ENCODE measurements at places on chromosomes 6 and 20. TPM values are rescaled to one million over a fixed set of nuclear protein-coding genes. Genes with fewer than 3 reads are reported as not detected.

- no peak overlapping the region for H3K27ac ChIP-seq
- DNase-seq: no peak
- H3K27me3 ChIP-seq: no peaks in the 10 kb centered on the region
- H3K4me3 ChIP-seq: no peak overlapping the region
These were observed 55.6 kb upstream of the BEND6 start for GRCh38 chr6:56899311-56899710.

GRCh38 chr20:36119537-36119936 lies 35.0 kb upstream of the EPB41L1 start:
- no peak overlapping the region for H3K4me3 ChIP-seq
- no peaks in the 10 kb centered on the region for H3K36me3 ChIP-seq
- H3K27ac ChIP-seq: no peak overlapping the region
- H3K4me1 ChIP-seq: no peaks in the 10 kb centered on the region
- no peak for DNase-seq
- no peaks in the 10 kb centered on the region for H3K27me3 ChIP-seq

- no peak for DNase-seq
- H3K27me3 ChIP-seq: no peaks in the 10 kb centered on the region
These were observed 243.1 kb downstream of the ALDH8A1 start for GRCh38 chr6:134706806-134707205.

GRCh38 chr6:131789219-131789618 lies 18.6 kb upstream of the ENPP1 start:
- H3K4me3 ChIP-seq: no peak overlapping the region
- H3K27me3 ChIP-seq: no peaks in the 10 kb centered on the region
- no peak for DNase-seq
- peaks cover 2% of the 10 kb centered on the region for H3K4me1 ChIP-seq
- no peak overlapping the region for H3K27ac ChIP-seq
- no peaks in the 10 kb centered on the region for H3K36me3 ChIP-seq

GRCh38 chr6:1310628-1311399 lies 1.1 kb upstream of the FOXQ1 start:
- H3K4me3 ChIP-seq: peak overlapping the region; percentile 9
- no peak for DNase-seq
- no peaks in the 10 kb centered on the region for H3K36me3 ChIP-seq
- H3K27ac ChIP-seq: no peak overlapping the region
- H3K27me3 ChIP-seq: no peaks in the 10 kb centered on the region

DNA sequence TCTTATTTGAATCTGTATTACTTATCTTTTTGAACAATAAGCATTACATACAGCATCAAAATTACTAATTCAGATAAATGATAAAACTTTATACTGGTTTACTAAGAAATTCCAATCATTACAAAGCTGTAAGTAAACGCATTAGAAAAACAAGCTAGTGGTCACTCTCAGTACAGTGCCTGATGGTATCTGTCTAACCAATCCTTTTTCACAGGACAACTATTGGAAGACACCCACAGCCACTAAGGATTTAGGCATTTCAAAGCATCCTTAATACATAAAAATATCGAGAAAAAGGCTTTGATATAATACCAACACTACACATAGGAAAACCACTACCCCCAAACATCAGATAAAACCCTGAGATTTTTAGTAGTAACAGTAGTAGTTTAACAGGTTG lies 2.6 kb downstream of the CD164 start:
- H3K27ac ChIP-seq: no peak overlapping the region
- H3K36me3 ChIP-seq: no peaks in the 10 kb centered on the region
- peaks cover 2% of the 10 kb centered on the region for H3K4me1 ChIP-seq
- no peak for DNase-seq
- no peaks in the 10 kb centered on the region for H3K27me3 ChIP-seq
- no peak overlapping the region for H3K4me3 ChIP-seq

DNA sequence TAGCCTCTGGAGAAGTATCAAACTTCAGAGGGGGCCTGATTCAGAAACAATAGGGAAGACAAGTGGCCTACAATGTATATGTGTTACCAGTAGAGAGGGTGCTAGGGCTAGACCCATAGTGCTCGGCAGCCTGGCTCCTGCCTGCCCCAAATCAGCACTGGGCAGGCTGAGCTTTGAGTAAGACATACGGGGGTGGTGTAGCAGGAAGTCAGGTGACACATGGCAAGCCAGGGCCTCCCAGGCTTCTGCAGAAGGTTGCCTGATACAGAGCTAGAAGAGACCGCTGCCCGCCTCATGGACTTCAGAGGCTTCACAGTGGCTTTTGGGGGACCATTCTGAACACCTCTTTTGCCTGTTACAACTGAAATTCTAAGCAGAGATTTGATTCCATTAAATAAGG lies 43.4 kb downstream of the RALY start:
- no peaks in the 10 kb centered on the region for H3K36me3 ChIP-seq
- H3K27me3 ChIP-seq: no peaks in the 10 kb centered on the region
- H3K4me1 ChIP-seq: peaks cover 24% of the 10 kb centered on the region
- DNase-seq: peak; percentile 24
- peak overlapping the region; percentile 17 for H3K27ac ChIP-seq

DNA sequence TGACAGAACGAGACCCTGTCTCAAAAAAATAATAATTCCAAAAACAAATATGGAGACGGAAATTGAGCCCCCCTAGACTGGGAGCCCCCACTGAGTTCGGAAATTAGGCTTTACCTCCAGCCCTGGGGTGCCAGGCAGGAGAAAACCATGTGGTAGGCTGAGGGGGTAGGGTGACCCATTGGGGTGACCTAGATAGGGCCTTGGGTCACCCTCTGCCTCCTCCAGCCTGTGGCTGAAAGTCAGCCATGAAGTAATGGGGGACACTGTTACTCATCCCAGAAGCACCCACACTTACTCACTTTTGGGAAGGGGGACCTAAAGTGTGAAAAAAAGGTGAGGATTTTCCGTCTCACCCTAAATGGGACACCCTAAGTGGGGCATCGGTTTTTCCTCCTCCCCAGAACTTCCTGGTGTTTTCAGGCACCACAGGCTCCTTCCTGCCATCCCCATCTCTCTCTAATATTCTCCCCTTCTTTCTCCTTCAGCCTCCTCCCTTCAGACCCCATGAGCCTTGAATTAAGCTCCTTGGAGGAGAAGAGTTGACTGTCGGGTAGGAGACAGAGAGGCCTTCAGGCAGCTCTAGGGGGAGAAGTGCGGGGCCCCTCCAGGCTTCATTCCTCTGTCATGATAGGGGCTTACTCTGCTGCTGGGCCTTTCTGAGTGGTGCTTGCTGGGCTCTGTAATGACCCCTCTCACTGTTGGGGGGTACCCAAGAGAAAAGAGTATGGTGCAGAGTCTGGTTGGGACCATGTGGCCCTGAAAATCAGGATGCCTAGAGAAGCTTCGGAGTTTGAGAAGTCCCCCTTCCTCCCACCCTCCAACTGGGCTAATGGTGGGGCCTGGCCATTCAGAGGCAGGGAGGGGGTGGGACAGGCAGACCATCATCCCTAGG lies 2.4 kb downstream of the LTB start:
- peaks cover 5% of the 10 kb centered on the region for H3K4me1 ChIP-seq
- DNase-seq: no peak
- H3K27me3 ChIP-seq: no peaks in the 10 kb centered on the region
- no peaks in the 10 kb centered on the region for H3K36me3 ChIP-seq
- no peak overlapping the region for H3K27ac ChIP-seq
- H3K4me3 ChIP-seq: no peak overlapping the region

- no peaks in the 10 kb centered on the region for H3K36me3 ChIP-seq
- no peak for DNase-seq
- H3K4me3 ChIP-seq: peak overlapping the region; percentile 90
- H3K27me3 ChIP-seq: no peaks in the 10 kb centered on the region
- no peak overlapping the region for H3K27ac ChIP-seq
These were observed 32.5 kb upstream of the SYNCRIP start for GRCh38 chr6:85675030-85675819.

GRCh38 chr6:159973951-159974350 lies 5.1 kb downstream of the IGF2R start:
- no peaks in the 10 kb centered on the region for H3K27me3 ChIP-seq
- H3K4me3 ChIP-seq: no peak overlapping the region
- no peaks in the 10 kb centered on the region for H3K36me3 ChIP-seq
- peaks cover 31% of the 10 kb centered on the region for H3K4me1 ChIP-seq

DNA sequence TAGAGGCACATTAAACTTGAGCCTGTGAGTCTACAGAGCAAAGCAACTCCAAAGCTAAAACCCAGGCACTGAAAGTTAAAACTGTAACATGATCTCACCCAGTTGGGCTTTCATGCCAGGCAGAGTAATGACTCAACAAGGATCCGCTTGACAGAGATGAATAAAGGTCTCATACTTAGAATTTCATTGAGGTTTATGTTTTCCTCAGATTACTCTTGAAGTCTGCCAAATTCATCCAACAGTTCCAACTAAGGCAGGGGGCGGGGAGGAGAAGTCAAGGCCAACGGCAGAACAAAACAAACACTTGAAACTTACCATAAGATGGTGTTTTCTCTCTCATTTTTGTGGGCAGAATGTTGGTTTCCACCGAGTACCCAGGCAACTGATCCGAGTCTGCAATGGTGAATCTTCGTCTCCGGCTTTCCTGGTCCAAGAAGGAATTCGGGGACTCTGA lies 54.0 kb upstream of the IPCEF1 start:
- peaks cover 9% of the 10 kb centered on the region for H3K4me1 ChIP-seq
- peak overlapping the region; percentile 81 for H3K27ac ChIP-seq

GRCh38 chr6:31128093-31128676 lies 7.9 kb upstream of the CDSN start:
- peaks cover 2% of the 10 kb centered on the region for H3K4me1 ChIP-seq
- no peaks in the 10 kb centered on the region for H3K36me3 ChIP-seq
- no peak overlapping the region for H3K27ac ChIP-seq
- peak; percentile 60 for DNase-seq

DNA sequence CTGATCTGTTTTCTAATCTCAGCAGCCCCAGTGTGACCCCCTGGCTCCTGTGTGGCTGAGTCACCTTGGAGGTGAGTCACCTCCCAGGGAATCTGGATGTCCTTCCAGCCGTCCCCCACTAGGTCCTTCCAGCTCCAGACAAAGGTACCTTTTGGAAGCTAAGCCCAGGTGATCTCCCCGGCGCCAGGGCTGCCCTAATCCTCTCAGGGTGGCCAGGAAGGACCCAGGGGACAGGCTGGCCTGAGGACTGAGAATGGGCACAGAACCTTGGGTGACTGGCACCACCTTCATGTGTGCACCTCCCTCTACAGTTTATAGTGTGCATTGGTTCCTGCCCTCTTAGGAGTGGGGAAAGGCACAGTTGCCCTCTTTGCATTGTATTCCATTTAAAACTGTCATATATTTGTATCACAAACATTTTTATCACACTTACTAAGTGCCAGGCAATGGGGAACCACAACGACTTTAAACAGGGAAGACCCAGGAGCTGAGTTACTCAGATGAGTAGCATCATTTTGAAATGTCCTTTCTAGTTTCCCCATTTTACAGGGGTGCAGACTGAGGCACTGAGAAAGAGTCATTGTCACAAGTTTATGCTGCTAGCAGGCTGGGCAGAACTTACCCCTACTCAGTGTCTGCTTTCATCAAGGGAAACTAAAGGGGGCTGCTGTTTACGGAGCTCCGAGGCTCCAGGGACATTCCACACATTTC lies 2.6 kb upstream of the BPIFB4 start:
- no peaks in the 10 kb centered on the region for H3K27me3 ChIP-seq
- DNase-seq: no peak
- no peak overlapping the region for H3K4me3 ChIP-seq
- H3K27ac ChIP-seq: no peak overlapping the region

The SLPI gene
- total RNA-seq: 24.7 TPM

The NINL gene
- 22.2 TPM for total RNA-seq

The TPBG gene
- total RNA-seq: 5.4 TPM

The LIN28B gene
- total RNA-seq: not detected

The TSPO2 gene
- not detected for total RNA-seq

The POU3F2 gene
- not detected for total RNA-seq

The SUMO4 gene
- total RNA-seq: 2.3 TPM

The RAET1E gene
- not detected for total RNA-seq

The CST5 gene
- total RNA-seq: not detected

The CD24 gene
- 0.40 TPM for total RNA-seq

The SYS1 gene
- total RNA-seq: 32.2 TPM

The CLVS2 gene
- not detected for total RNA-seq

The KIF25 gene
- not detected for total RNA-seq

The MAFB gene
- 29.4 TPM for total RNA-seq

The NKAIN2 gene
- total RNA-seq: not detected
